Stomach (tissue), 19 donors: ENCODE measurements at places on chromosomes 4 and X.

GRCh38 chr4:139921429-139922184 is 232.4 kb downstream of the MAML3 start:
- peak; percentile 75 for DNase-seq

DNA sequence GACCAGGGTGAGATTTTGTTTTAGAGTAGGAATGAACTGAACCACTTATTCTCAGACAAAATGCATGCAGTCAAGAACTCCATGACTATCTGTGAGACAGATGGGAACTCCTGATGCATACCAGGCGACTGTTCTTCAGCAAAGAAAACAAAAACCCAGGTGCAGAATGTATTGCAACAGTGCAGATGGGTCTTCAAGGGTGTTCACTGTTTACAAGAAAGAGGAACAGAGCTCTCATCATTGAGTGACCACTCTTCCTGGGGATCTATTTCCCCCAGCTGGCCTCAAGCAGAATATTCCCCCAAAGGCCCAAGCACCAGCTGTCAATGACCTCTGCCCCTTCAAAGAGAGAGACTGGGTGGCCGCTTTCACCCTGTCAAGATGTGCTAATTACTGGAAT is 39.7 kb upstream of the BMP3 start:
- DNase-seq: no peak

- no peak for DNase-seq
These were observed 117.9 kb upstream of the FAM9B start for GRCh38 chrX:9151772-9152307.

DNA sequence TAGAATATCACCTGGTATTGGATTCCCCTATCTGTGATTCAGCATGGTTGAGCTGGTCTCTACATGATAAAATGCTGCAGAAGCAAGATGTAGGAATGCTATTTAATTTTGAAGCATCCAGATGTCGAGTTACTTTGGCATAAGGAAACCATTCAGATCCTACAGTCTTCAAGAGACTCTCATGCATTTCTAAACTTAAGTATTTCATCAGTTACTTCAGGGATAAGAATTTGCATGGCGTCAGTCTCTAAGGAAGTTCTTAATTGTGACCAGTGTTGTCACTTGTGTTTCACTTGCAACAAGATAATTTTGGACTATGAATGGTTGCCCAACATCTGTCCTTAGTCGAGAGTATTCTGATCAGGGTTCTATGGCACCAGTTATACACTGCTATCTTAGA is 192.4 kb downstream of the CCNG2 start:
- no peak for DNase-seq

DNA sequence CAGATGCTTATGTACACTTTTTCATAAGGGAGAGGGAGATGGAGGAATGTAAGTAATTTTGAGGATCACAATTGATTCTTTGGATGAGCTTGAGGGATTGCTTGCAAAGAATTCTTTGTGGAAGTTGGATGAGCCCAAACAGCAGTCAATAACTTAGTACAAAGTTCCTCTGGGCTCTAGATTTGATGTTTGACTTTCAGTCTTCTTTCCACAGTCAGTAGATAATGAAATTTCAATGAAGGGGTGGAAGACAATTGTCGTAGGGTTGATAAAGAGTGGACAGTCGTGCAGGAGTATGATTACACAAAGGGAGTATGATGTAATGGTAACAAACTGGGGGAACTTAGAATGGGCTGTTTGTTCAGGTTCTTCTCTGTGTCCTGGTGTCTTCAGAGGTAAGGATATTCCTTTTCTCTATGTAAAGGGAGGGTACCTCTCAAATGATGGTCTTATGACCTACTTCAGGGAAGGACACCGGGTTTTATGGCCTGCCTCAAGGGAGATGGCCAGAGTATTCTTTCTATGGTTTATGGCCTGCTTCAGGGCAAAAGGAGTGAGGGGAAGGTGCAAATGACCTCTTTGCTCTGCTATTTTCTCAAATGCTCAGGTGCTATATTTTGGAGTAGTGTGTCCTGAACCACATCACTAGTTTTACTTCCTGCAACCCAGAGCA is 1.7 kb upstream of the ABRAXAS1 start:
- no peak for DNase-seq

DNA sequence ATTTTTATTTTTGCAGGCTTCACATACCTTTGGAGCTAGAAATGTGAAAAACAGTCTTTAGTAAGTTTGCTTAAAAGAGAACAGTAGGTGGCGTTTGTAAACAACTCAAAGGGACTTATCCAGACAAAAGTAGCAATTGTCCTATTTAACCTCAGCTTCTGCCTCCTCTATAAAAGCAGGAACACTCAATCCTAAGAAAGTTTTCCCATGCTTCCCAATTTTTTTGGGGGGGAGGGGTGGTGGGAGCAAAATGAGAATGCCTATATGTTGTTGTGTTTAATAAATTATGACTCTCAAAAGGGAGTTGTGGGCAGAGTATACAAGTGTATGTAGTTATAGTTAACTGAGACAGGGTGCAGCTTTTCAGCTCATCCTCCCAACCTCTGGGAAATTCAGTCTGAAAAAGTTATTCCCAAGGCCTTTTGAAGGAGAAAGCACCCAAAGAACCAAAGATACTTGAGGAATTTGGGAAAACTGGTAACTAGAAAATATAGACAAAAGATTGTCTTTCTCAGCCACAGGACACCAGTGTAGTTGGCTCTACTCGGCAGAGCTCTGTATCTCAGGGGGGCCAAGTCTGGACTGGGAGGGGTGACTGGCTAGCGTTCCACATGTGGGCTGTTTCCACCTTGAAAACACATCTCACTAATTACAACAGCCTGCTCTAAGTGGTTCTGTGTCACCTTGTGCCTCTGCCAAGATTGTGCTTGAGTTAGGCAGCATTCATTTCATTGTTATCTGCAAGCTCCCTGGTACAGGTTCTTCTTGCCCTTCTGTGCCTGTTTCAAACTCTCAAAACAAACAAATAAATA is 2.8 kb downstream of the SFRP2 start:
- no peak for DNase-seq

DNA sequence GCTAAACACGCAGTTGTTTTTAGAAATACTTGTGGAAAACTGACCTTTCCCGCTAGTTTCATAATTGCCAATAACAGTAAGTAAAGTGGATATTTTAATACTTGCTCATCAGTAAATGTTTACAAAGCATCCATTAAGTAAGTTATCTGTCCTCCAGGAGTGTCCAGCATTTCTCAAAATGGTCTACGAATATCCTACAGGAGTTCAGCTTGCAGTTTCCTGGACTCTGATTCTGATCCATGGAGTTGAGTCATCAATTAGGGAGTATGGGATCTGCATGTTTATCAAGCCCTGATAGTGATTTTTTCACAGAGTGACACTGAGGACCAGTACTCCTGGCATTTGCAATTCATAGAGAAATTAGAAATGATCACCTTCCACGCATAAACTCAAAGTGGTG is 325.2 kb upstream of the AADAT start:
- no peak for DNase-seq

GRCh38 chr4:83516042-83516772 is 19.7 kb upstream of the GPAT3 start:
- no peak for DNase-seq

GRCh38 chr4:110415041-110415440 is 60.9 kb upstream of the ENPEP start:
- peak; percentile 26 for DNase-seq

GRCh38 chr4:174474457-174475075 is 47.7 kb downstream of the HPGD start:
- DNase-seq: no peak

- DNase-seq: no peak
These were observed 16.7 kb upstream of the PPA2 start for GRCh38 chr4:105490523-105490922.

DNA sequence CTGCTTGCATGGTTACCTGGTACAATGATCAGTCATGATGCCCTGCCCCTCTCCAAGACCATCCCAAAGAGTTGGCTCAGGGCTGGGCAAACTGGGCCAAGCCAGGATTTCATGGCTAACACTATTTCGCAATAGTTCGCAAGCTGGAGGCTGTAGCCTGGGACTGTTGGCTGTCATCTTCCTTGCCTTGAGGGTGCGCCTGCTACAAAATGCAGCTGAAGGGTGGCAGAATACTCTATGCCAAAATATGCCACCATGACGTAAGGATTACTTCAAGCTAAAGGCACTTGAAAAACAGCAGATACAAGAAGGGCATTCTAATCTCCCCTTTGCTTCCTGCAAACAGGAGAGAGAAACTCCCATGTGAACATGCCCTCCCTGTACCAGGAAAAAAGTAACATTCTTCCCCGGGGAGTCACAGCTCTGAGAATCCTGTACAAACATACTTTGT is 21.0 kb downstream of the SAT1 start:
- DNase-seq: peak; percentile 77

DNA sequence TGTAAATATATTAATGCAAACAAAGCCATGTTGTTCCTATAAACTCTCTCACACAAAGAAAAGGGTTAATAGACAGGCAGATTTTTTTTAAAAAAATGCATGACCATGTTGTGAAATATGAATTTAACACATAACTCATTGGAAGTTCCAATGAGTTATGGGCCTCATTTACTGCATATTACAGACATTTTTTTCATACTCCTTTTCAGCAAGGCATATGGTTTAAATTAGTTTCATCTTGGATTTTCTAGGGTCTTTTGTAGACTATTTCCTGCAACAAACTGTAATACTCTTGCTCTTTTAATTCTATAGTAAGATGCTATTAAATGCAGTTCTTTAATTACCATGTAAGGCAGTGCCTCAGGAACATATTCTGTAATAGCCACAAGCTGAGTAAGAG is 323.1 kb downstream of the GBA3 start:
- no peak for DNase-seq

DNA sequence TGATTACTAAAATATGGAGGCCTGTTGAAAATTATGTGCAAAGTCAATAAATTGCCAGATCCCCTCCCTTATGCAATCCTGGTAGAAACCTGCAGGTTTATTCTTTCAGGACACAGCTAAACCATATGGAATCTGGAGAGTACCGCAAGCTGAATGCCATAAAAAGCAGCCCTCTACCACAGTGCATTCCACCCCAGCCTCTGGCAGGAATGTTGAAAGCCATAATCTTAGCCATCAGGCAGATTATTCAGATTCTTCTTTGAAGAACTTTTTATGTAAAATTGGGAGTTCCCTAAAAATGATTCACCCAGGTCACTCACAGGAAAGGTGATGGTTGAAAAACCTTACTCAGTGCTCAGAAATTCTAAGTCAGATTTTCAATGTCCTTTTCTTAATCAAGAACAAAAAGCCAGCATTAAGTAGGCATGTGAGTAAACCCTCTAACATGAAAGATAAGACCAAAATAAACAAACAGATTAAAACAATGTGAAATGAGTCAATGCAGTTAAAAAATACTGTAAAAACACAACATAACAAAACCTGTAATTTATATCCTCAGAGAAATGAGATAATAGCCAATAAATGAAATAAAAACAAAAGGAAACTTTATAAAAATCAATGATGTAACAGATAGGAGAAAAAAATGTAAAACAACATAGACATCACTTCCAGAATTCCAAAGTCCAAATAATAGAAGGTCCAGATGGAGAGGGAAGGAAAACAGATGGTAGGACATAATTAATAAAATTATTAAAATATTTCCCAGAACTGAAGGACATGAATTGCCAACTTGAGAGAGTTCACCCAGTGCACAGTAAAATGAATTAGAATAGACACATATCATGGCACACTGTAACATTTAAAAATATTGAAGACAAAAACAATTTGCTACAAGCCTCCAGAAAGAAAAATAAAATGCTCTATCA is 226.9 kb downstream of the FSTL5 start:
- no peak for DNase-seq

DNA sequence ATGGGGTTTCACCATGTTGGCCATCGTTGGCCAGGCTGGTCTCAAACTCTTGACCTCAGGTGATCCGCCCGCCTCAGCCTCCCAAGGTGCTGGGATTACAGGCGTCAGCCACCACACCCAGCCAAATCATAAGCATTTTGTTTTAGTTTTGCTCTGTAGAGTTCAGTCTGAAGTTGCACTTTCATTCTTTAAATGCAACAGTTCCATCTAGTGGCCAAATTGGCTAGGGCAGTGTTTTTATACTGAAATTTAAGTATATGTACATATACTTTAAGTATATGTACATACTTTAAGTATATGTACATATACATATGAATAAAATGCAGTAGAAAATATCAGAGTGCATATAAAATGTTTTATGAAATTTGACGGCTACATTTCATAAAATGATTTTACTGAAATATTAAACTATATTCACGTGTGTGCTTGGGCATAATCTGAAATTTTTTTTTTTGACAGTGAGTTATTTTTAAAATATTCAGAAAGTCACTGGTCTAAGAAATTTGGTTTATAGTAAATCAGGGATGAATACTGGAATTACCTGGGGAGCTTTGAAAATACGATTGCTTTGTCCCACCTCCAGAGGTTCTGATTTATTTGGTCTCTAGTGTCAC is 145.5 kb downstream of the NWD2 start:
- peak; percentile 83 for DNase-seq

GRCh38 chrX:4905576-4905975 is 1192.1 kb upstream of the PRKX start:
- DNase-seq: no peak

GRCh38 chr4:133996431-133997121 is 205.0 kb downstream of the PABPC4L start:
- DNase-seq: no peak

- DNase-seq: no peak
These were observed 15.6 kb downstream of the MAML3 start for GRCh38 chr4:140138428-140138827.

- peak; percentile 13 for DNase-seq
These were observed 41.3 kb upstream of the MXD4 start for GRCh38 chr4:2303121-2303685.
